HL-60 (cell line): ENCODE measurements at places on chromosomes 7 and 10.

DNA sequence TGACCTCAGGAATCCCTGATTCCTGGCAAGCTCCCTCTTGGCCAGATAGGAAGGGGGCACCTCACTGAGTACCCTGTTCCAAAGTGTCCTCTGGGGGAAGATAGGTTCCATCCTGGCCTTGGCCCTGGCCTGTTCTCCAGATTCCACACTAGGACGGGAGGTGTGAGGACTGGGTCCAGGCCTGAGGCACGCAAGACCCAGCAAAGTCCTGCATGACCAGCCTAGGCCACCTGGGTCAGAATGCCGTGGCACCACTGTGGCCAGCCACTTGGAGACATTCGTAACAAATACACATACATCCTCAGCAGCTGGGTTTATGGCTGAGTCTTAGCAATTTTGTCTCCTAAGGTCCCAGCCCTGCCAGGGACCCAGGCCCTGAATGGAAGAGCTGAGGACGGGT is 23.3 kb upstream of the TLX1 start:
- DNase-seq: no peak

DNA sequence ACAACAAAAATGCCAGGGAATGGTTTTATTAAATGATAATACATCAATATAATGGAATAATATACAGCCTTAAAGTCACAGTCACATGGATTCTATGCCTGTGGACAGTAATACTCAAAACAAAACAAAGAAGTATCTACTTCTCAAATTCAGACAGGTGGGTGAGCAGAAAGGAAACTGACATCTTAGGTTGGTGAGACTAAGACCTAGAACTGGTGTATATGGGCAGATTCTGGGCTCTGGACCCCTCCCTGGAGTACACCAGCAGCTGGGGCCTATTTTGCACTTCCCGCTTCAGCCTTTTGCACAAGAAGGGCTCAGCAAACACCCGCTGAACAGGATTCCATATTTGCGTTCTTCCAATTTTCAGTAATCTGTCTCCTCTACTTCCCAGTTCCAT is 5.4 kb upstream of the FIS1 start:
- no peak for DNase-seq

DNA sequence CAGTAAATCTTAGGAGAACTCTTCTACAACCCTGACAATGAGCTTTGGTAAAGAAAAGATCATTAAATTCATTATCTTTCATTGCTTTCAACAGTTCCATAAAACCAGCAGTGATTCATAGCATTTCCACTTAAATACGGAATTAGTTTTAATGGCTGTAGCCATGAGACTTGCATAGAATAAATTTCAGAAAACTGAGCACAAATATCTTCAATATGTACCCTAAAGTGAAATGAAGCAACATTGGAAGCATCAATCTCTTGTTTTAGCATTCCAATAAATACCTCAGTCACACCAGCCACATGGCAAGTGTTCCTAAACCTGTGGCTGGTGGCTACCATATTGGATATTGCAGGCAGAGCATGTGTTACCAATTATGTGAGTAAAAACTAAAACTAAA is 3.6 kb upstream of the RARRES2 start:
- DNase-seq: no peak

DNA sequence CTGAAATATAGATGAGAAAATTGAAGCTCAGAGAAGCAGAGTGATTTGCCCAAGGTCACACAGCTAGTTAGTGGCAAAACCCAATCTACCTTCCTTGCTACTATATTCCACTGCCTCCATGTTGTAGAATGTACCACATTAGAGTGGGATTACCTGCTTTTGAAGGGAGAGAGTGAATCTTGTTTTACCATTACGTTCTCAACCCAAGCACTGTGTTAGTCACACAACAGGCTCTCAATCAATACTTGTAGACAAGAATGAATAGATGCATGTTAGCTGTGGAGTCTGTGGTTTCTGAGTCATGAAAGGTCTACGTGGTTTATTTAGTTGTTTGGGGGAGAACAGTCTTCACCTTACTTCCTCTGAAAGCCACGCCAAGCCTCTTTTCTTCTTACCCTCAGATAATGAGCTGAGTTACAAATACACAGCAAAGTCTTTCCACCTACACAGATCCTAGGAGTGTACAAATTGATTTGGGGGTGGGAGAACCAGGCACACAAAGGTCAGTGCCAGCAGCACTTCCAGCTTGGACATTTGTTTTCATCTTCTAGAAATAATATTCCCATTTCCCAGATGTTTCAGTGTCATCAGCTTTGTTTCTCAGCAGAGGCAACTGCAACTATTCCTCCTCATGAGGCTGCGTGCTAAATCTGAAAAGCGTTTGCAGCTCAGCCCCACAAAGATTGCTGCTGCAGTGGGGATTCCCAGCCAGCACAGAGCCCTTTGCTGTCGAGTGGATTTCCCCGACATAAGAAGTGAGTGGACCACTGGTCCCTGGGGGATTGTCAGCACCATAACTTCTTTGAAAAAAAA is 71.5 kb upstream of the ADO start:
- DNase-seq: peak; percentile 12

DNA sequence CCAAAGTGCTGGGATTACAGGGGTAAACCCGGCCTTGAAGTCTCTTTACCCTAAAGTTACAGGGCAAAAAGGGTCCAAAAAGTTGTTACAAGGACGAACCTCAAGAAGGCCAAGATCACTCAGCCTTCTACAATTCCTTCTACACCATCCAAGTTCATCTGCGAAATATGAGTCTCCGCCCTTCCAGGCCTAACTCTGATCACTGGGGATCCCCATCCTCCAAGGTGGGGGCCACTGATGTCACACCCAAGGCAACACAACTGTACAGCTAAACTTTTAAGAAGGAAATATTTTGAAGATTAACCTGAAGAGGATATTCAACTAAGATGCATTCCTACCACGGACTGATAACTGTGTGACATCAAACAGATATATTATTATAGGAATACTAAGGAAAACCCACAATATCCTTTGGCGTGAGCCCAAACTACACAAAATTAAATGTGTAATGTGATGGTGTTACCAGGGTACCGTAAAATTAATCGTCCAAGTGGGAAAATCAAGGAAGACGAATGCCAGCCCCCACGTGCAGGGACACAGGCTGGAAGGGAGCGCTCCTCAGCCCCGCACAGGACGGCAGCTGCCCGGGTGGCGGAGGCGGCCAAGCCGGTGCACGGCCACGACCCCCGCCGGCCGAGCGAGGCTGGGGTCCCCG is 1.0 kb downstream of the PAXIP1 start:
- DNase-seq: no peak

DNA sequence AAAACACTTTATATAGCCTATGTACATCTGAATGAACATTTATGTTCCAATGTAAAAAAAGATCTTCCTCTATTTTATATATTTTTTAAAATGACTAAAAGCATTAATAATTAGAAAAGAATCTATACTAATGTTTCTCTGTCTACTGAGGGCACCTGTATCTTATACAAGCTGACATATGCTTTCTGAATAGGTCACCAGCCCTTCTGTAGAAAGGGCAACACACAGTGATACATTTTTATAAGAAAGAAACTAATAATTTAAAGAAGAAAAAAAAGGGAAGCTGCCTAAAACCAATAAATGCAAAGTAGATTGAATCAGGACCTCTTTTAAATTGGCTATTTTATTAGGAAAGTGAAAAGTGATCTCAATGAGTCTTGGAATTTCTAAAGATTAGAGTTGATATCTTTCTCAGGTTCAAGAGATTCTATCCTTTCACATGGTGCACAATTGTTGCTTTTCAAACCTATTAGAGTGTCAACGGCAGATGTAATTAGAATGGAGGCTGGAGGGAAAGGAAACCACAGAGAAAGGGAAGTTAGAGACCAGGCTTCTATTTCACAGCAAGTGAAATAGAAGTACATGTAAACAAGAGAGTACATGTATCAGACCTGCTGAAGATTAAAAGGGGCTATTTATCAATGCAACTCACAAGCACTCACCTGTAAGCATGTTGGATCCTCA is 6.3 kb downstream of the MTPN start:
- DNase-seq: peak; percentile 45

DNA sequence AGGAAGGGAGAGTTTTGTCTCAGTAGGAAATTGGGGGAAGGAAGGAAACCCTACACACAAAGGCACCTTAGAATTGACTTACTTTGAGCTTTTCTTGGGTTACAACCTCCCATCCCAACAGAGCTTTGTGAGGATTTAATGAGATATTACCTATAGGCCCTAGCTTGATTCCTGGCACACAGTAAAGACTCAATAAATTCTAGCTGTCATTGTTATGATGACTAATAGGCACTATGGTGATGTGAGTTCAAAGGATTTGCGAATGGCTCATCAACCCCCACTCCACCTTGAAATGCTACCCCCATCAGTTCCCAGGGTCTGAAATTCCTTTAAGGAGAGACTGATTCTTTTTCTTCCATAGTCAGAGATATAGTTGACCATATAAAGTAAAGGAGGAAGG is 67.9 kb upstream of the SMNDC1 start:
- no peak for DNase-seq

DNA sequence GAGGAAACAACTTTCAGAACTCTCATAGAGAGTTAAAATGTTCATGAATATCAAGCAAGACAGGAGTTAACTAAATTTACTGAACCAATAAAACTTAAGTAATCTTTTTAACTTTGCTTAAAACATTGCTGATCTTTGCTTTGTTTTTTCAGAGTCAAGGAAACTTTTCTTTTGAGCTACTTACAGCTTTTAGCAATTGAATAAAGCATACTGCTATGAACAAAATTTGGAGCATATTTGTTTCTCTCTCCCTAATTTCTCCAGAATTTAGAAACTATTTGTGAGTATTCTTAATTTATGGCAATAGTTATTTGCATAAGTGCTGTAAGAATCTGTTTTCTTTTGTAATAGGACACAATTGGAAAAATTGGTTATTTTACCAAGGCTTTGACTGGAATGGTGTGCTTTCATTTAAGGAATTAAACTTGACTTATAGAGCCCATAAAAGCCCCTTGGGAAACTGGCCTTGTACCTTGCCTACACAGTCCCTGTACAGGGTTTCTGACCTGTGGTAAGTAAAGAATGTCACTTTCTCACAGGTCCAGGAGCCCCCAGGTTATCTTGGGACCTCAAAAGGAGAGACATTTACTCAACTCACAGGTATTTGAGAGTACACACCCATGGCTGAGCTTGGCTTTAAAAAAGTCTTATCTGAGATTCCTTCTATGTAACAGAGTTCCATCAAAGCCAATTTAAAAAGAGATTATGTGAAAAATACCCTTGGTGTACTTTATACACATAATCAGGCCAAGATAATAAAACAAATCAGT is 23.3 kb upstream of the KIAA1549 start:
- no peak for DNase-seq

DNA sequence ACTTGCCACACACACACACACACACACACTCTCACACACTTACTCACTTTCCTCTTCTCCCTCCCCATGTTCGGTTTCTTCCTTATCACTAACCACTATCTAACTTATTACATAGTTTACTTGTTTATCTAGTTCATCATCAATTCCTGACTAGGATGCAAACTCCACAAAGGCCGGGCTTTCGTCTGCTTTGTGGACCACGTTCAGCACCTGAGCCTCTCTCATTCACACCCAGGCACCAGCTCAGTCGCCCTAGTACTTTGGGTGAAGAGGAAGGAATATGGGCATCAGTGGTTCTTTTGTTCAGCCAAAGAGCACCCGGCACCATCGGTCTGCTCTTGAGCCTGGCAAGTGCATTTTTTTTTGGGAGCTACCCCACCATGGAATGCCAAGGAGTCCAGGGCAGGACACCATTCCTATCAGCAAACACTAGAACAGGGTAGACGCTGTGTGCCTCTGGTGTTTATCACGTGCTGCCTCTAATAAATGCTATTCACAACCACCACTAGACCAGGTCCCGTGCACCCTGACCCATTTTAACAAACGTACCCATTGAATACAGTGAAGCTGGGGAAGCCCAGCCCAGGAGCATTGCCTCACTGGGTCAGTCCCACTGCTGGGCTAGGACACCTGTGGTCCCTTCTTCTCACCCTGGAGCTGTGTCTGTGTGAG is 2.2 kb downstream of the C10orf67 start:
- DNase-seq: no peak

DNA sequence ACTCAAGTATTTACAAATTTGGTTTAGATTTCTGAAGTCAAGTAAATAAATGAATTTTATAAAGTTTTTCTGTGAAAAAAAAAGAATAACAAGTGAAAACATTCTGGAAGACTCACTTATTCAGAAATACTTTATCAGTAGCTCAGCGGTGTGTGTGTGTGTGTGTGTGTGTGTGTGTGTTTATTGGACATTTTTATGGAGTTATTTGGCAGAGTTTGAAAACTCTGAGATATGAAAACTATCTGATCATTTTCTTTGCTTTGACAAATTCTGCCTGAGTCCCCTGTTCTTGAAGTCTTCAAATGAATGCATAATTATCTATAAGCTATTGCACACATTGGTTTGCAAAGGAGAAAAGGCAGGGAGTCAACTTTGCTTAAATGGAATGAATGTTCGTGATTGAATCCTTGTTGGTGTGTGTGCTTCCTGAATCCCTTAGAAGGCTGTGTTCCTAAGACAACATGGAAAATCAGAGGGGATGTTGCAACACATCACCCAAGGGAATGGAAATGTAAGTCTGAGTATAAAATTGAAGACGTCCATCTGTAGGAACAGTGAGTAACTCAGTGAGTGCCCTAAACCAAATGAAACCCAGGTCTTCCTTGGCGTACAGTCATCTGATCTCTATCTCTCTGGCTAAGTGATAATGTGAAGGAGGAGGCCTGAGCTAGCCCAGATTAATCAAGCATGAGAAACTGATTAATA is 160.9 kb downstream of the REEP3 start:
- DNase-seq: no peak

DNA sequence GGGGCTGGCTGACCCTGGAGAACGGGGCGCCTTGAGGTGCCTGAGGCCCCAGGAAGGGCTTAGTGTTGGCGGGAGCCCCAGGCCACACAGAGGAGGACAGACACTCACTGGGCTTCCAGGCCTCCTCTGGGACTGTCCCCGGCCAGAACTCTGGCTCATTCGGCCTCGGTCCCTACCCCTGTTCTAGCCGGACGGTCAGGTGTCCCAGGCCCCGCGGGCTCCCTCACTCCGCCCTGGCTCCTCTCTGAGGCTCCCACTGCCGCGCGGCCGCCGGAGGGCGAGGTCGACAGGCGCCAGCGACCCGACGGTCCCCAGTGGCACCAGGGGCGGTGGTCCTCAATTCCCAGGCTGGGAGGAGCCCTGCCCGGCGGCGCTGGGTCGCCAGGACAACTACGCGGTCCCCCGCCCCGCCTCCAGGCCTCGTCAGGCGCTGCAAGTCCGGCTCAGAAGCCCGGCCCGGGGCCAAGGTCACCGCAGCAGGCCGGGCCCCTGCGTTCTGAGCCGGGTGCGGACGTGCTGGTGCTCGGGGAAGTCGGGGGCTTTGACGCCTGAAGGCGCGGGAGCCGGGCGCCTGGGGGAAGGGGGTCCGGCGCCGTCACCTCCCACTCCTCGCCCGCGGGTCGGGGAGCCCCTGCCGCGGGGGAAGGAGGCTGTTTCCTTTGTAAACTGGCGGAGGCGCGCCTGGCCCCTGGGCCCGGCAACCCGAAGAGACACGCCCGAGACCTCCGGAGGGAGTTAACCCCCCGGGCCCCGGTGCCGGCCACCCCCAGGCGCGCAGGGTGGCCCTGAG is 1.1 kb upstream of the PWWP2B start:
- no peak for DNase-seq

GRCh38 chr7:92925876-92926696 is 89.7 kb upstream of the CDK6 start:
- no peak for DNase-seq
